Cortex of kidney (tissue), 1 donor: ENCODE measurements at places on chromosomes 7 and 10.

DNA sequence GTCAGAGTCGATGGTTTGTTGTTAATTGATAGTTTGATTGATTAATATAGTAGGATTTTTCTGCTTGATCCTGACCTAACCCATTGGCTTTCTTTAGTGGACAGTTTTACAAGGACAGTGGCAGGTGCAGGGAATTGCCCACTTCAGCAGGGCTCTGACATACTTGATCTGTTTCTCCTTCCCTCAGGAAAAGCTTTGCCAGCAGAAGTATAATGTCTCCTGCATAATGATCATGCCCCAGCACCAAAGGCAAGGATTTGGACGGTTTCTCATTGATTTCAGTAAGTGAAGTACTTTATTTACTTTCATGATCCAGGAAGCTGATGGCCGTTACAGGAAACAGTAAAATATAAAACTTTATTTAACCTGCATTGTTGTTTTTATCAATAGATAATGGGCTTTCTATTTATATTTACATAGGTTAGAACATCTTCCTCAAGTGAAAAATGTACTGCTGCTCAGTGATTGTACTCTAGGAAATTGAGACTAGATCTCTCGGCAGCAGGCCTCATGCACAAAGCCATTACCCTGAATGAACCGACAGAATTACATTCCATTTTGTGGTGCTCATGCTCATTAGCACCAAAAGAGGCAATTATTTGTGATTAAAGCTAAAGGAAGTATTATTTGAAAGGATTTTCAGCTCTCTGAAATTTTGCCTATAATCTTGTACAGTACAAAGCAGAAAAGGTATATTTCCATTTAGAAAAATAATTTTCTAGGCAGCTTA lies 122.5 kb upstream of the SAMD8 start:
- DNase-seq = no peak

- no peak for DNase-seq
Measured at GRCh38 chr7:117674617-117675016, 194.8 kb downstream of the CFTR start.

GRCh38 chr10:104045151-104046089 lies 40.3 kb downstream of the COL17A1 start:
- DNase-seq = no peak

DNA sequence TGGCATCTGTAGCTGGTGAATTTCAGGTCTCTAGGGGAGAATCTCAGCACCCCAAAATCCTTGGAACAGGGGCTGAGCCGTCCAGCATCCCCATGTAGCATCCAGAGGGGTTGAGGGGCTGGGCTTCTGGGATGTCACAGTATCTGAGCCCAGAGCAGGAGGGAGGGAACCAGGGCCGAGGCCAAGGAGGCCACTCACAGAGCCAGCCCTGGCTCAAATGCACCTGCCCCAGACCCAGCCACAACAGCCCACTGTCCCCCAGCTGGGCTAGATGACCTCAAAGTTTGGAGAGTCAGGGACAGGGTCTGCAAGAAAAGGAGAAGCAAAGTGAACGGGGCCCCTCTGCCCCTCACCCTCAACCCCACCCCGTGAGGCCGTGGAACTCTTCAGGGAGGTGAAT lies 22.3 kb downstream of the VSIR start:
- DNase-seq = no peak

DNA sequence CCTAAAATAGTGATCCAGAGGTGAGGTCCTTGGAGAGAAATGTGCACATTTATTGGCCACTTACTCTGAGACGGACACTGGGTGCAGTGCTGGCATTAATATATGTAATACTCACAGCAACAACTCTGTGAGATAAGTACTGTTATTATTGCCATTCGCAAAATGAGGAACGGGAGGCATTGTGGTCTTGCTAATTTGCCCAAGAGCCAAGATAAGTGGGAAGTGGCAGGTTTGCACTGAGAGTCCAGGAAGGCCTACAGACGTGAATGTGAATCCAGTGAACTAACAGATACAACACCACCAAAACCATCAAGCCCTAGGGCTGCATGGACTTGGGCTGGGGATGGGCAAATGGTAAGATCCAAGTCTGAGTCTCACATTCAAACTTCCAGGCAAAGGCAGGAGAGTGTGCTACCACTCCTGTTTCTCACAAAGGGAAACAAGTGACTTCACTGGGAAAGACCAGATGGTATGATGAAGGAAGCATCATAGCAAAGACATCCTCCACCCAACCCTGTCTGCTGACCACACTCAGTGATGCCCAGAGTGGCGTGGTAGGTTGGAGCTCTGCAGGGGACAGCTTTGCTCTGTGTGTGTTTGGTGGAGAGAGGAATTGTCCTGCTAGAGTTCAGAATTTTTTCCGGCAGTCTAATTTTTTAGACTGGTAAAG lies 19.2 kb downstream of the TMEM273 start:
- no peak for DNase-seq

- no peak for DNase-seq
Measured at GRCh38 chr10:113169111-113169510, 219.1 kb downstream of the TCF7L2 start.

DNA sequence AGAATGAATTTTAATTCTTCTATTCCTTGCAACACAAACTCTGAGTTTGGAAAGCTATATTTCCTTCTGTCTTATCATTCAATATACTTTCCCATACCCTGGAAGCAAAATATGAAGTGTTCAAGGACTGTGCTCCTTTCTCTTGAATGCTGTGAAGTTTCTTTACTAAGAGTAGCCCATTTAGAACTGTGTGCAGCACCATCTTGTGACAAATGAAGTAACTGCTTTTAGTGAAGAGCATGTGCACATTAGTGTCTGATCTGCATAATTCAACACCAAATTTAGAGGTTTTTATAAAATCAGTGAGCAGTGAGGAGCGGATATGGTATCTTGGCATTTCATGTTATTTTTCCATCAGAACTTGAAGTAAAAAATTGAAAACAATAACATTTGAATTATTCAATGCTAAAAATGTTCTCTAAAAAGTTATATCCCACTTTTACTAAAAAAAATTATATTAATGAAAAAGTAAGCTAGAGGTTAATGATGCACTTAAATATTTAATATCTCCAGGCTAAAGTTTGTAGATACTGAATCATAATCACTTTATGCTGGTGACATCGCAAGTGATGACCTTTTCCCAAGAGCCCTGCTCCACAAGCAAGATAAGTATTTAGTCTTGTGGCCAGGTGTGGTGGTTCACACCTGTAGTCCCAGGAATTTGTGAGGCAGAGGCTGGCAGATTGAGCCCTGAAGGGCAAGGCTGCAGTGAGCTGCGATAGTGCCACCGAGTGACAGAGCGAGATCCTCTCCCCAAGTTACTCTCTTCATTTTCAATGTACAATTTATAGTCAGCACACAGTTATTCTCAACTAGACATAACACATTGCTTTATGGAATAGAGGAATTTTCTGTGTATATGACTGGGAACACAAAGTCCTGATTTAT lies 108.8 kb upstream of the PCLO start:
- DNase-seq = no peak

DNA sequence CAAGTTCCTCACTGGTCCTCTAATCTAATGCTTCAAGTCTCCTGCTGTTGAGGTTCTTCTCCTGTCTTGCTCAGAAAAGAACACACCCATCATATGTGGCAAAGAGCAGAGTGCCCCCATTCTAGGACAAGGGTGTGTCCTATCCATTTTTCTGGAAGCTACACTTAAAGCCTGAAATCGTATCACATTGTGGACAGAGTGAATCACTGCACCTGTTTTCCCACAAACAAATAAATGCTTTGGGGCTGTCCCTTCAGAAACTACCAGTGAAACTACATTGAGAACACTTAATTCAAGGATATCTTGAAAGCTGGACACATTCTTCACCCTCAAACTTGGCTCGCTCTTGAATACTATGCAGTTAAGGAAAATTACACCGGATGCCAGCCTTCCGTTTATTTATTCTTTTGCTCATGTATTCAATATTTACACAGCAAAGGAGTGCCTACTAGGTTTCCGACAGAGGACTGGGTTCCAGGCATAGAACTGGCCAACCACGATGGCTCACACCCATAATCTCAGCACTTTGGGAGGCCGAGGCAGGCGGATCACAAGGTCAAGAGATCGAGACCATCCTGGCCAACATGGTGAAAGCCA lies 473.0 kb downstream of the GALNT17 start:
- no peak for DNase-seq

GRCh38 chr10:47159361-47160260 lies 140.4 kb upstream of the GDF10 start:
- no peak for DNase-seq

DNA sequence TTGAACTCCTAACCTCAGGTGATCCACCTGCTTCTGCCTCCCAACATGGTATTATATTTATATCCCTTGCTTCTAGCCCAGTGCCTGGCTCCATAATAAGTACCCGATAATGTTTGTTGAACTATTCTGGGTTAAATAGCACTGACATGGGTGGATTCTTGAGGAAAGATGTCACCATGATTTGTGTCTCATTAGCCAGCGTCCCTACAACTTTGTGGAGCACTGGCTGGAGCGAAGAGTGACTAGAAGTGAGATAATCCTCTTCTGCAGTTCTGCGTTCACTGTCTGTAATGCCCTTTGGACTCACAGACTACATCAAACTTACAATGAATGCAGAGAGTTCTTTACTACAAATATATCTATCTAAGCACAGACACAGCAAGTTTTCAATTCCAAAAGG lies 16.9 kb upstream of the AKR1E2 start:
- DNase-seq = no peak

GRCh38 chr10:17226891-17227303 lies 1.1 kb upstream of the VIM start:
- no peak for DNase-seq

- no peak for DNase-seq
Measured at GRCh38 chr7:102094316-102094650, 192.4 kb upstream of the SH2B2 start.

DNA sequence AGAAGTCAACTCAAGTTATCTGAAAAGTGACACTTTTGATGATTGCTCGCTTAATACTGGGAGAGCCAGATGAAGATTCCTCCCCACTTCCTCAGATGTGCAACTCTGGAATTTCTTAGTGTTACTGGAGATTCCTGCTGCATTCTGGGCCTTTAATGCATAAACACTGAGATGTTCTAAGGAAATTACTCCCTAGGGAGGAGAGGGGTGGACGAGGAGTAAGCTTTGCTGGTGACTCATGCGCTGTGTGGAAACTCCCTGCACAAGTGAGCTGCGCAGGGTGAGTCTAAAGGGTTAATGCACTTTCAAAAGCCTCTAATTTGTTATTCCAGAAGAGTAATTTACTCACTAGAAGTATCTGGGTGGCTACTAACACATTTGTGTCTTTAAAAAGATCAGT lies 46.3 kb downstream of the EGFR start:
- DNase-seq = no peak

DNA sequence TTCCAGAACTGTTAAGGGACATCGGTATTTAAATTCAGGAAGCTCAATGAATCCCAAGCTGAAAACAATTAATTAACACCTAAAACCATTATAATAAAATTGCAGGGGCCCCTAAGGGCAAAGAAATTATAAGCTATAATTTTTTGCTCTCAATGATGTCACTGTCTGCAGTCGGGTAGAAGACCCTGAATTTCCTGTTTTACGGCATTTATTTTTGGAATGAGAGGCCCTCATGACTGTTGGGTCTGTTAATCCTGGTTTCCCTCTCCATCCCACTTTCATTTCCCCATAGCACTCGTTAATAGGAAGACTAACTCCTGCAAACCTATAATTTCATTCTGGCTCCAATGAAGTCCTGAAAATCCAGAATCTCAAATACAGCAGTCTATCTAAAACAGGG lies 25.8 kb upstream of the GPR37 start:
- no peak for DNase-seq

DNA sequence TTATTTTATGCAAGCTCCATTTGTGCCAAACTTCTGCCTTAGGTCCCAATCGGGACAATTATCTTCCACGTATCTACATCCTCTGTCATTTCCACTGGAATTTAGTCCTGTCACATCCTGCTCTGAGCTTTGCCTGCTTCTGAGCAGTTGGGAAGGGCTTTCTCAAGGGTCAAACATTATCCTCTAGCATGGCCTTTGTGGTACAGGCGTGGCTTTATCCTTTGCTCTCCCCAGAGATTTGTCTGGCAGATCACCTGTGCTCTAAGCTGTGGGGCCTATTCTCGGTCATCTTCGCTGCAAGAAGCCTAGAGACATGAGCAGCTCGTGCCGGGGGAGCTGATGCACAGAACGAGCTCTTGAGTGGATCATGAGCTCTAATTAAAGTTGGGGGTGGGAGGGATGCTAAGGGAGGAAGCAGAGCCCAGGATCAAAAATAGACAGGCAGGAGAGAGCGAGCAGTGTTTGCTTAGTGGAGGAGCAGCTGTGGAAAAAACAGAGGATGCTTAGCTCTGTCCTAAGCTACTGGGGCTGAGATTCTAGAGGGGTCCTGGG lies 19.8 kb upstream of the TMEM273 start:
- no peak for DNase-seq

DNA sequence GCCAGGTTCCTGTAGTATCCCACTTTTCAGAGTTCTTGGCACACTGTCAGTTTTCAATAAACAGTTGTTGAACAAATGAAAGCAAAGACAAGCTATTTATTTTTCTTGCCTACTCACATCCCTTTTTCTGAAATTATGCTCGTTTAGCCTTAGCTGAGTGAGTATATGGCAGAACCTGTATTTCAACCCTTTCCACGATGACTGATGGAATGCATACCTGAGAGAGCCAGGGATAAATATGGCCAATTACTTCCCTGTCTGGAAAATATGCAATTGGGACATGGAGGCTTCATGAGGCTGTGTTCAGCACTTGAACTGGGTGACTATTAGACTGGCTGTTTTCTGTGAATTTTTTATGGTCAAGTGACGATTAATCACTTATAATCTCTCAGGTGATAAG lies 144.5 kb upstream of the POT1 start:
- no peak for DNase-seq

DNA sequence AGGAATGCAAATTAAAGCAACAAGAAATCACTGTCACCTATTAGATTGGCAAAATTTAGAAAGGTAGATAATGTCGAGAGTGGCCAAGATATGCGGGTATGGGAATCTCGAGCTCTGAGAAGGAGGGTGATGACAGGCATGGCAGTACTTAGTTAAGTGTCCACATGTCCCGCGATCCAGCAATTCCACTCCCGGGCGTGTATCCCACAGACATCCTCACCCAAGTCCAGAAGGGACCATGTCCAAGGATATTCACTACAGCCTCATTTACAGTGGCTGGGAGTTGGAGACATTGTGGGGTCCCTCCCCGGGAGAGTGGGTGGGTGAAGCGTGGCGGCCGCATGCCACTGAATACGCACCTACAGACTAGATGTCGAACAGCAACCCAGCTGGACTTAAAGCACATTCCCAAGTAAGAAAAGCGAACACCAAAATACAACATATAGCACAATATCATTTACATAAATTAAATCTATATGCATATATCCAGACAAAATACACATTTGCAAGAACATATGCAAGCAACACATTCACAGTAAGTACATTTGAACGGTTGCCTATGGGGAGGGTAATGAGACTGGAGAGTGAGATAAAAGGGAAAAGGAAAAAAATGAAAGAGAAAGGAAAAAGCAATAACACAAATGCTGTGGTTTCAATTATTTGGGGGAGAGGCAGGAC lies 9.9 kb downstream of the KCNH2 start:
- no peak for DNase-seq
